Muscle of arm (tissue), 14 donors: ENCODE measurements at places on chromosomes 13 and 19.

GRCh38 chr19:31533114-31533513, 183.9 kb upstream of the TSHZ3 start:
- DNase-seq: no peak

GRCh38 chr13:97275776-97276501, 53.8 kb downstream of the MBNL2 start:
- DNase-seq: no peak

GRCh38 chr13:38180126-38180525, 169.5 kb upstream of the UFM1 start:
- no peak for DNase-seq

GRCh38 chr19:1453525-1454364, 3.8 kb downstream of the APC2 start:
- no peak for DNase-seq

DNA sequence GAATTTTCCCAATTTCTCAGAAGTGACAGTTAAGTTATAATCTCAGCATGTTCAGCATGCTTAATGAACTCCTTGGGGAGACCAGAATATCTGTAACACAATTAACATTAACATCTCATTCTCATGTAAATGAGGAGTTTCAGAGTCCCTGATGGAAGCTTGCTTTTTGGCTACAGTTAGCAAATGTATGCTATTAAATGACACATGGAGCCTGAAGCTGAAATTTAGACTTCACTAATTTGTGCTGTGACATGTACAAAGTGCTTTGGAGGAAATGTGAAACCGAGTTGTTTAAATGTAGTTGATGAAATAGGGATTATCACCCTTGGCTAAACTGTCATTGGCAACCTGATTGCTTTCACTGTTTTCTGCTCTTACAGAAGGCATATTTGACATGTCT, 2265.1 kb upstream of the PCDH20 start:
- no peak for DNase-seq

- no peak for DNase-seq
Observed at GRCh38 chr19:54478677-54479266, 5.7 kb upstream of the CDC42EP5 start.

DNA sequence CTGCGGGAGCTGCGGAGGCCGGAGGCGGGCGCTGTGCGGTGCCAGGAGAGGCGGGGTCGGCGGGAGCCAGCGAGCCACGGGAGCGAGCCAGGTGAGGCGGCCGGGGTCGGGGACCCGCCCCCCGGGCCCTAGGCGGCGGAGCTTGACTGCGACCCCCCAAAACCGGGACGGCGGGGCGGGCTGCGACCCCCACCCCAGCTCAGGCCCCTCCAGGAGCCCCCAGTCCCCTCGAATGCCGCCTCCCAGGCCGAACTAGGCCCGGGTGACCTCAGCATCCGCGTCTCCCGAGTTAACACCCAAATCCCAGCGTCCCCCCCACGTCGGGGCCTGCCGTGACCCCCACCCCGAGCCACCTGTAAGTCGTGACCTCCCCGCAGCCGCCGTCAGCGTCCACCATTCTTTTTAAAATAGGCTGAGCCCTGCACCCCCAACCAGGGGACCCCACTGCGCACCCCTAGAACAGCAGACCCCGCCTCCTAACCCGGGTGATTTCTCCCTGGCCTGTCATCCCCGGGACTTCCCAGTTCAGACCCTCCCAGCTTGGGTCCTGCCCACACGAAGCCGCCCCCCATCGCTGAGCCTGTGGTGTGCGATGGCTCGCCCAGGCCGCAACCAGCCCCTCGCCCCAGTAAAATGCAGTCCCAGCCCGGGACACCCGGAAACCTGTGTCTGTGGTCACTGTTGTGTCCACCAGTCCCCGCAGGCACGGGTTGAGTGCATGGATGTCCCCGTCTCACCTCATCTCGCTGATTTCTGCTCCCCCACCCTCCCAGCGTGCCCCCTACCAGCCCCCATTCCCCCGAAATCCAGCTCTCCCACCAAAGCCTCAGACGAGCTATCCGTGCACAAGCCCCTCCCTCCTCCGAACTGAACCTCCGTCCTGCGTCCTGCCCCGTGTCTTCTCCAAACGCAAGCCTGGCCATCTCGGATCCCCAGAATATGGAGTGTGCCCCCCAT, 551 bp downstream of the FZR1 start:
- DNase-seq: peak; percentile 20

DNA sequence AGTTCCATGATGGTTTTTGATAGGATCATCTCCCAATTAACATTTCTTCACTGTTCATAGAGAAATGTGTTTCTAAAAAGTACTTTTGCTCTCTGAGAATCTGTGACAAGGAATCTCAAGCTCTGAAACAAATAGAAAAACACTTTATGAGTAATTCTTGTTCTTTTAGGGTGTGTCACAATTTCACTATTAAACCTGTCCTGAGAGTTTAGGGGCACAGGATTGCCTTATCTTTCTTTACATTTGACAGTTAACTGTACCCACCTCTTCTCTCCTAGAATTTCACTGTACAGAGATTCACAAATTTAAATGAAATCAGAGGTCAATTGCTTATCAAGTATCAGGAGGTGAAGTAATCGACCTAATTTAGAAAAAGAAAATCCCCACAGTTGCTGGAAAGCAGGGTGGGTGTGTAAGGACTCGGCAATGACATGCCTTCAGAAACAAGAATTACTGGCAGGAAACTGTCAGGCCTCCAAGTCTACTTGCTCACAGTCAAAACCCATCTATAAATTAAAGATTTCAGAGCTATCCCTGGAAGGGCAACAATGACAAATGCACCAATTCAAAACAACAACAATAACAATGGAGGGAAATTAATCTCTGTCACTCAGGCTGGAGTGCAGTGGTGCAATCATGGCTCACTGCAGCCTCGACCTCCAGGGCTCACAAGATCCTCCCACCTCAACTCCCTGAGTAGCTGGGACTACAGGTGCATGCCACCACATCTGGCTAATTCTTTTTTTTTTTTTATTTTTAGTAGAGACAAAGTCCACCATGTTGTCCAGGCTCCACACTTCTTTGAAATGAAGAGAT, 250.2 kb downstream of the ABCC4 start:
- no peak for DNase-seq

DNA sequence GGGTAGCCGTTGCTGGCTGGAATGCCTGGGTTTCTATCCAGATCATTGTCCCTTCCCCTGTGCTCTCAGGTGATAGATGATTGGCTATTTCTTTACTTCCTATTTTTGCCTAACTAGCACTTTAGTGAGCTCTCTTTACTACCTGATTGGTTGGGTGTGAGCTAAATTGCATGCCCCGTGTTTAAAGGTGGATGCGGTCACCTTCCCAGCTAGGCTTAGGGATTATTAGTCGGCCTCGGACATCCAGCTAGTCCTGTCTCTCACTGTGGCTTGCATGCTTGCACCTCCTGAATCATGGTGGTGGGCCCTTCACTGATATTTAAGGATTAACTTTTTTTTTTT, 10.1 kb downstream of the TTYH1 start:
- no peak for DNase-seq

GRCh38 chr19:30325676-30326392, 46.4 kb upstream of the ZNF536 start:
- no peak for DNase-seq

DNA sequence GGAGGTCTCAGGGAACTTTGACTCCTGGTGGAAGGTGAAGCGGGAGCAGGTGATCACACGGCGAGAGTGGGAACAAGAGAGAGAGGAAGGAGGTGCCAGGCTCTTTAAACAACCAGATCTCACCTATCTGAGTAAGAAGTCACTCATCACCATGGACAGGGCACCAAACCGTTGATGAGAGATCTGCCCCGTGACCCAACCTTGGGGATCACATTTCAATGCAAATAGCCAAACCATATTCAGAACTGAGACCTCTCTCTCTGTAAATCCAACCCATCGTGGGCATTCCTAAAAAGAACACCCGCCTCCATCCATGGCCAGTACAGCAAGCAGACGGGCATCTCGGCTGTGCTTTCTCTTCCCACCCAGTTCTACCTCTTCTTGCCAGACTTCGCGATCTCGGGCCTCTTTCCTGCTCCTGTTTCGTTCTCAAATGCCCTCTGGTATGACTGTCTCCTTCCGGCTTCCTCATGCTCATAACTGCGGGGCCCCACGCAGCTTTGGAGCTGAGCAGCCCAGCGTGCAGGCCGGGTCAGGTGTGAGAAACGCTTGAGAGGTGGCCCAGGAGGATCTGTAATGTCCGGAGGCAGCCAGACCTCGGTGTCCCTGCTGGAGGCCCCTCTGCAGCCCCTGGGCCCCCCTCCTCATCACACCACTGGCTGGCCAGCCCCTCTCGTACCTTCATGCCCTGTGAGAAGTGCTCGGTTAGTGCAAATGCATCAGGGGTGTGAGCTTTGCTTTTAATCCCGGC, 97.0 kb upstream of the GPR183 start:
- no peak for DNase-seq

DNA sequence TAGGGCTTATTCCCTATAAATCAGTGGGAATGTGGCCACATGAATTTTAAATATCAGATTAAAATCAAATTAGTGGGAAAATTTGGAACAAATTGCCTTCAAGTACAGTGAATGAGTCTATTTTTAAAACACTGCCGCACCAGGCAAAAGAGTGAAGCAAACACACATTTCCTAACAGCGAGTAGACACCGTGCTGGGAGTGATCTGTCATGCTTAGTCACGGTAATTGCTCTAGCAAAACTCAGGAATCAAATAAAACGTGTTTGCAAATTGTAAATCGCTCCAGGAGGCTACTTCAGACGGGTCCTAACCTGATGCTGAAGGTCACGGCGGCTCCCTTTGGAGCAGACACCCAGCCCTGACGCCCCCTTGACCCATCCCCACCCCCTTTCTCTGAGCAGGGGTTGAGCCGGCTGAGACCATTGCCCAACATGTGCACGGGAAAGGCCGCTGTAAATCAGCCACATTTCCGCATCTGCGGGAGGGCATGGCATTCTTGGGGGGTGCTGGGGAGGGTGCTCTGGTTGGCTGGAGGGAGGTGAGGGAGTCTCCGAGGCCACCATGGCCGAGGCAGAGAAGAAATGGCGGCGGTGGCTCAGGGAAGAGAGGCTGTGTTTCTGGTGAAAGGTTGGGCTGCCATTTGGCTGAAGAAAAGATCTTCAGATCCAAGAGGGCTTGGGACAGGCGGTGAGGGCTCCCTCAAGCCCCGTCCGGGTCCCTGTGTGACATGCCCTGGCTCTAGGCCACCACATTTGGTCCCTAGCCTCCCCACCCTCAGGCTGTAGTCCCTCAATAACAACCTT, 8.9 kb downstream of the CEBPA start:
- no peak for DNase-seq

DNA sequence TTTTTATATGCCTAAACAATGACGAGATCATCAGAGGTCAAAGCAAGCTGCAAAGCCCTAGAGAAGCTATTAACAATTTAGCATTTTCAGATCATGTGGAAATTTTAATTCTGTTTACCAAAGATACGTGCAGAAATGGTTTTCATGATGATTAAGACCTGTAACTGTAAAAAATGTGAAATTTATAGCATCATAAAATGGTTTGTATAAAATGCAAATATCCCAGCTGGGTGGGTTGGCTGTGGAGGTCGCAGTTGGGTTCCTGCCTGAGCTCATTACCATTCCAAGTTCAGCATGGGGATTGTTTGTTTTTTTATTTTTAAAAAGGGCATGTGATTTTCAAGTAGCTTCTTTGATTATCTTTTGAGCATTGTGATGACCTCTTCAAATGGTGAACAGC, 47.9 kb upstream of the SIAH3 start:
- DNase-seq: no peak

- DNase-seq: no peak
Observed at GRCh38 chr13:109941951-109942350, 155.6 kb upstream of the IRS2 start.

DNA sequence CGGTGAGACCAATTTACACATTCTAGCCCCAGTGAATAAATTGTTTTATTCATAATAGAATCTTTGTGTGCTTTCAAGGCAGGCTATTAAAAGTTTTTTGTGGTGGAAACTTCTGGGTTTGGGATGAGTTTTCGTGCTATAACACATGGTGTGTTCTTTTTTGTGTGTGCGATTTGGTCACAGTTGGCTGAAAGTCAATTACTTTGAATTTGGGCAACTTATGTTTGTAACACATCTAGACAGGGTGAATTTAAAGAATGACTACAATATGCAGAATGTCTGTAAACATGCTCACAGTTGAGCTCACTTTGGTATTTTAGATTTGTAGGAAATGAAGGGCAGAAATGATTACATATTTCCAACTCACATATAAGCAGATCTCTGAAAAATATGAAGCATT, 307.1 kb downstream of the OXGR1 start:
- no peak for DNase-seq

DNA sequence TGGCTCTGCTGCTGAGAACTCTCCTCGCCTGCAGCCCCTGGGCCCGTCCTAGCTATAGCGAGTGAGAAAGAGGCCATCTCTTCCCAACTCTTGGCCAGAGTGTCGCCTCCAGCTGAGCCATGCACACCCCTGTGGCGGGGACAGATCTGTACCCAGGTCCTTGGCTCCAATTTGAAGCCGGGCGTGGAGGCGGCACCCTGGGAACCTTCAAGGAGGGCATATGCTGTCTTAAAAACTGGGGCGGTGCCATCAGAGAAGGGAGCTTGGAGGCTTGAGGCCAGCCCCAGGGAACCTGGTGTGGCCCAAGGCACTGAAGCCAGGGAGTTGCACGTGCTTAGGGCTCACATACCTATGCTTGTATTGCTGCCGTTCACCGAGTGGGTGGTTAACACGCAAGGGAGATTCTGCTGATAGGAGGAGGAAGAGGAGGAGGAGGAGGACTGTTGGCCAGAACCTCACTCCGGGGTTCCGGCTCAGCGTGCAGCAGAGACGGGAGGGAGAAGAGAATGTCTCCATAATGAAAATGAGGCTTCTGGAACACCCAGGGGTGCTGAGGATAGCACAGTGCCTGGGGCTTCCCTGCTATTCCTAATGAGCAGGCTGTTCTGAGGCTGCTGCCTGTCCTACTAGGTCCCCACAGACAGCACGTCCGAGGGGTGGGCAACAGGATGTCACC, 40.7 kb downstream of the COMP start:
- no peak for DNase-seq

GRCh38 chr19:47226426-47227351, 4.3 kb downstream of the BBC3 start:
- DNase-seq: no peak

GRCh38 chr19:41997851-41998229, 3.8 kb upstream of the ATP1A3 start:
- DNase-seq: no peak

DNA sequence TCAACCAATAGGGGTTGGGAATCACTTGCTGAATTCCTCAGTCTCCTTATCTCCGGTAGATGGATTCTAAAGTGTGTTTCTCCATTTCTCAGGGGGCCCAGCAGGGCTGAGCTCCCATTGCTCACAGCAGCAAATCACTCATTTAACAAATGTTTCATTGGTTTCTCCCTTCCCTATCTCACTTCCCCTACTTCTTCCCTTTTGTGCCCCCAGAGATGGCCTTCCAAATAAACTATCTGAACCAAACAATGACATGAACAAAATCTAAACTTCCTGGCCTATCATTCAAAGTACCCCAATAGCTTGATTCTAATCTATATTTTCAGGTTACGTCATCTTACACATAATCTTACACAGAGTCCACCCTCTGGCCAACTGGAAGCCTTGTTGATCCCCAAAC, 60.4 kb downstream of the DLEU7 start:
- DNase-seq: no peak

DNA sequence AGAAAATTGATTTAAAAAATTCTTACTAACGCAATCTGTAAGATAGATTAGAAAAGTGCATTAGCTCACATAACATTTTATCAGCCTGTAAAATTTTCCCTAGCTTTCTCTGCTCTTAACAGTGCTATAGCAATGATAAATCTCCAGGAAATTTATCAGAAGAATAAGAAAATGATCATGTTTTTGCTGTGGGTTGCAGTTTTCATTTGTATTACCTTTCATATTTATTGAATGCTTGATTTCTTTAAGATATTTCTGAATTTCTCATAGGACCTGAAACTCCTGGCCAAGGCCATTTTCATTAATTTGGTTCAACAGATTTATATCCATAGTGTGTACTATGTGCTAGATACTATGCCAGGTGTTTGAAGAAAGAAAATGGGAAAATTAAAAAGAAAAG, 130.3 kb upstream of the STARD13 start:
- no peak for DNase-seq
